ENCODE measurements at places on chromosomes 3 and 15.
A peak's percentile ranks its signal among the peaks of the same experiment; 100 is the strongest.

DNA sequence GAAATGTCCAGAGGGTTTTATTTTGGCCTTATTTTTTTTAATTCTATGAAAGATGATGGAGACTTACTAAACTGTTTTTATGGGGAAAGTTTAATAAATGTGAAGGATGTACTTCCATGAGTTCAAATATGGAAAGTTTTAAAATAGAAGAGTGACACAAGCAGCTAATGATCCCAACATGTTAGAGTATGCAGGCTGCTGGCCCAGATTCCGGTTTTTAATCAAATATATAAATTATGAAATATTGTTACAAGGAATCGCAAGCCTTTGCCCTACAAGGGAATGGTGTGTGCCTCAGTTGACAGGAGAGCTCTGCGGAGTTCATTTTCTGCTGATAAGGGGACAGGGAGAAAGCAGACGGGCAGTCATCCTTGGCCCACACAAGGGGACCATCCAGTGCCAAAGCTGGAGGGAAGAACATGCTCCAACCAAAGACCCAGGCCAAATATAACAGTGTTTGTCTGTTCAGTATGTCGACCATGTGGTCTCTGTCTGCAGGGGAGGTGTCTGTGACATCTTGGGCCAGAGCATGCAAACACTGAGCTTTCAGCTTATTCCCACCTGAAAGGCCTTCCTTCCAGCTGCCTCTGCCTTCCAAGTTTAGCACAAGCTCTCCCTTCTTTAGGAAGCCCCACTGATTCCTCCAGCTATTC, 69.8 kb downstream of the SSUH2 start:
- no peak for DNase-seq

DNA sequence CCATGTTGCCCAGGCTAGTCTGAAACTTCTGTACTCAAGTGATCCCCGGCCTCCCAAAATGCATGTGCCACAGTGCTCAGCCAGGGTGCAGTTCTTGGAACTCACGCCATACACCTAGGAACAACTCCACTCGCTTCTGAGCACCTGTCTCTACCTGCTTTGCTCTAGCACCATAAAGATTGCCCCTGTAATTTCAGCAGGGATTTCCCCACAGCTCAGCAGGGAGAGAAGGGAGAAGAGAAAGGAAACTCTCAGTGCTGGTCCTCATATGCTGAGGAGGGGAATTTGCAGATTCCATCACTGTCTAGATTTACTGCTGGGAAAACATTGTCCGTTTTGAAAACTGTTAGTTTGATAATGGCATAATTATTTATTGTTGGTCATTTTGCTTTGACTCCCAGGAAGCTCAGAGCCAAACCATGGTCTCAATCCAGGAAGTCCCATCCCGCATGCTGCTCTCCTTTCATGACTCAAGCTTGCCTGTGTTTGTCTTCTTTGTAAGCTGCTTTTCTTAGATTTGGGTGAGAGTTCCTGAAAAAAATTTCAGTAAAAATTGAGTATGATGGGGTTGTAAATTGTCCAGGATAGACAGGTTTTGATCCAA, 24.2 kb downstream of the TRIM71 start:
- DNase-seq = no peak

DNA sequence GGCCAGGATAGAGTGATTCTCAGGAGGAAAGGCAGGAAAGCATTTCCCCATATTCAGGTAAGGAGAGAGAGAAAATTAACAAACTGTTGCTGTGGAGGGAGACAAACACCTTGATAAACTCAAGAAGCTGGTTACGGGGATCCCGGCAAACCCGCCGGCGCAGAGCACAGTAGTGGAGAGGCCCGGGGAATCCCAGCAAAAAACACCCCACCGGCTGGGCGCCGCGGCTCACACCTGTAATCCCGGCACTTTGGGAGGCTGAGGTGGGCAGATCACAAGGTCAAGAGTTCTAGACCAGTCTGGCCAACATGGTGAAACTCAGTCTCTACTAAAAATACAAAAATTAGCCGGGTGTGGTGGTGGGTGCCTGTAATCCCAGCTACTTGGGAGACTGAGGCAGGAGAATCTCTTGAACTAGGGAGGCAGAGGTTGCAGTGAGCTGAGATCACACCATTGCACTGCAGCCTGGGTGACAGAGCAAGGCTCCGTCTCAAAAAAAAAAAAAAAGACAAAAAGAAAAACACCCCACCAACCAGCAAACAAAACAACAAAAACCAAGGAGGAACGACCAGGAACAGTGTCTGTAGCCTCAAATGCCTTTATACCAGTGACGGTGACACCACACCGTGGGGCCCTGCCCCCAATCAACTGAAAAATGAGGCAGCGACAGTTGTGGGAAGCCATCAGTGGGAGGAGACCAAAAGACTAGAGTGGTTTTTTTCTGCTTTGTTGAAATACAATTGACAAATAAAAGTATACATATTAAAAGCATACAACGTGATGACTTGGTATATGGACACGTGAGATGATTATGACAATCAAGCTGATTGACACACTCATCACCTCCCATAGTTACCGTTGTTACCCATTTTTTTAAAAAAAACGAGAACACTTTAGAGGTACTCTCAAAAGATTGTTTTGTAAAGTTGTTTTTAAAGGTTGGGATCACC, 40.2 kb upstream of the IDH2 start:
- DNase-seq = peak; percentile 48

- no peak for DNase-seq
Observed at GRCh38 chr3:93910097-93910496, 63.6 kb downstream of the PROS1 start.

- no peak for DNase-seq
Observed at GRCh38 chr3:168870892-168871291, 775.2 kb upstream of the GOLIM4 start.

DNA sequence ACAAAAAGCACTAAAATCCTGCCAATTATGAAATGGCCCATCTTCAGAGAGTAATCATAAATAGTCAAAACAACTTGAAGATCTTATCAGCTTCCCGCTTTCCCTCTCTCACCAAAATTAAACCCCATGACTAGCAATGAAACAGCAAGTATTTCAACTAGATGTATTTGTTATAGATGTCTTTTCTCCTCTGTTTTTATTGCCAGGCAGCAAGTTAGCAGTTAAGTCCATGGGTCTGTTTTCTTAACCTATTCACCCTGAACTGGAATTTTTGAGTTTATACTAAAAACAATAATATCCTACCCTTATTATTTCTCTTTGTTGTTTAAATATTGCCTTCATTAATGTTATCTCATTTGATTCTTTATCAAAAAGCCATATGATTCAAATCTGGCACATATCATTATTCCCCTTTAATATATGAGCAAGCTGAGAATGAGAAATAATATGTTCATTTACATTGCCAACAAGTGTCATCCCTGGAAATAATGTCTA, 23.3 kb downstream of the AQP9 start:
- DNase-seq = no peak

DNA sequence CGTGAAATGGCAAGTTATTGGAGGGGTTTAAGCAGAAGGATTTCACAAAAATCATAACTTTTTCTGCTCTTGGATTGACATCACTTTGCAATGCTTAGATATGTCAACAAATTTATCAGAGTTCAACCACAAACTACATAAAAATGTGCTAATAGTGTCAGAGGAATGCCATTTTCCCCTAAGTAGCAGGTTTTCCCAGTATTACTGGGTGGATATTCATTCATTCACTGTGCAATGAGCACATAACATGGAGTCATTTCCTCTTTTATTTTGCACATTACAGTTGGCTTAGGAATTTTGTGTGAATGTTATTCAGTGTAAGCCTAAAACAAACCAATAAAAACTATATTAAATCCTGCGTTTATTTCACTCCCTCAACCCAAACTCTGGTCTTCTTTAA, 537.3 kb upstream of the MCTP2 start:
- no peak for DNase-seq

DNA sequence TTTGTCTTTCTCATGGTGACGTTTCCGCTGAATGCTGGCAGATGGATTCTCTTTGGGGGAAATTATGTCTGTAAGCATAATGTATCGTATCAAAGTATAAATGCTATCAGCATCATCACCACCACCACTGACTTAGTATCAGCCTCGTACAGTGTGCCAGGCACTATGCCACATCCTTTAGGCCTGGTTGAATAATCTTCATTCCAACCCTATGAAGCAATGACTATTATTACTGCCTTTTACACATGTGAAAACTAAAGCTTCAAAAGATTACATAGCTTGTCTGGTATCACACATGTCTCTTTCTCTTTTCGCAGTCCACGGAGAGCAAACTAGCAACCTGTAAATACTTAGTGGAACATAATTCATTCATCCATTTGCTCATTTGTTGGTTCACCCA, 166.7 kb upstream of the PRICKLE2 start:
- no peak for DNase-seq

DNA sequence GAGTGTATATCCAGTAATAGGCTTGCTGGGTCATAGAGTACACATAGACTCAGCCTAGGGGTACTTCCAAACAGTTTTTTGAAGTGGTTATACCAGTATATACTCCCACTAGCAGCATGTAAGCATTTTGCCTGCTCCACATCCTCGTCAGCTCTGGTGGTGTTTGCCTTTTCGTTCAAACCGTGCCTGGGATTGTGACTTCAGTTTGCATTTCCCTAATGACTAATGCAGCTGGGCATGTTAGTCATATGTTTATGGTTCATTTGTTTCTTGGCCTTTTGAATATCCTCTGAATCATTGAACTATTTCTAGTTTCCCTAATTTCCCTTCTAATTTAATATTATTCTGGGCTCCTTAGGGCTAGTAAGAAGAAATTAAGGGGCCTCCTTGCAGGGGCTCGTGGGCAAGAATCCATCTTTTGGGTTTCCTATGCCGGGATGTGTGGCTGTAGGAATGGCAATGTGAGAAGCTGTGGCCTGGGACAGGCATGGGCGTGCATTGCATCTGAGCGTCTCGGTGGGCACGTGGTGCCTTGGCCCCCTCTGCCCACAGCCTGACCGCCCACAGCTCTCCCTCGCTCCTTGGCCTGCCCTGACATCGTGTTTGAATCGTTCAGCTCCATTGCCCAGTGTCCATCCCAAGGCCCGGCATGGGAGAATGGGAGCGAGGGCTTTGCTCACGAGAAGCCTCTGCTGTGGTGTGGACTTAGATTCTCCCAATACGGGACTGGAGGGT, 26.4 kb downstream of the FAH start:
- DNase-seq = peak; percentile 34

- no peak for DNase-seq
Observed at GRCh38 chr3:196800742-196801434, 61.2 kb downstream of the PAK2 start.

DNA sequence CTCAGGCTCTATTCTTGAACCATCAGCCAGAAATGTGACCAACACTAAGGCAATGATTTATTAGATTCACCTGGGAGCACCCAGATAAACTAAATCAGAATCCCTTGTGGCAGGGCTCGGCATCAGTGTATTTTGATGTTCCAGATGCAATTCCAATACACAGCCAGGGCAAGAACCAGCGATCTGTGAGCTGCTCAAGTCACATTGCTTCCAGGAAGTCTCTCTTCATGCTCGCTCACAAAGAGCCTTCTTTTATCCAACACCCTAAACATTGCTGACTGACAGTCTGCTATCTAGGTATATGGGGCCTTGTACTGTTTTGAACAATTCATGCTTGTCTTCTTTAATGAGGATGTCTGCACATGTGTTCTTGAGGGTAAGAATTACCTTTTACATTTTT, 40.9 kb upstream of the GOLGA8J start:
- no peak for DNase-seq

DNA sequence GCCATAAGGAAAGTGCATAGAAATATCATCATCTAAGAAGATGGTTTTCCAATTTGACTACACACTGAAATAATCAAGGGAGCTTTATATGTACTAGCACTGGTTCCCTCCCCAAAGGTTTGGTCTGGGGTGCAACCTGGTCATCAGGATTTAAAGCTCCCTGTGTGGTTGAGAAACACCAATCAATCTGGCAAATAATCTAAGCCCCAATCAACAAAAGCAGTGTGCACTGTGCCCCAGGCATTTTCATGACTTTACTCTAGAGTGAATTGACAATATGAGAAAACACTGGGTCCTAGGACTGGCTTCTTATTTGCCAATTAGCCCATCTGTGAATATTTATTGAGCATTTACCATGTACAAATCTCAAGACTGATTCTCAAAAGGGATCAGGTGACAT, 255.1 kb downstream of the MEIS2 start:
- no peak for DNase-seq

DNA sequence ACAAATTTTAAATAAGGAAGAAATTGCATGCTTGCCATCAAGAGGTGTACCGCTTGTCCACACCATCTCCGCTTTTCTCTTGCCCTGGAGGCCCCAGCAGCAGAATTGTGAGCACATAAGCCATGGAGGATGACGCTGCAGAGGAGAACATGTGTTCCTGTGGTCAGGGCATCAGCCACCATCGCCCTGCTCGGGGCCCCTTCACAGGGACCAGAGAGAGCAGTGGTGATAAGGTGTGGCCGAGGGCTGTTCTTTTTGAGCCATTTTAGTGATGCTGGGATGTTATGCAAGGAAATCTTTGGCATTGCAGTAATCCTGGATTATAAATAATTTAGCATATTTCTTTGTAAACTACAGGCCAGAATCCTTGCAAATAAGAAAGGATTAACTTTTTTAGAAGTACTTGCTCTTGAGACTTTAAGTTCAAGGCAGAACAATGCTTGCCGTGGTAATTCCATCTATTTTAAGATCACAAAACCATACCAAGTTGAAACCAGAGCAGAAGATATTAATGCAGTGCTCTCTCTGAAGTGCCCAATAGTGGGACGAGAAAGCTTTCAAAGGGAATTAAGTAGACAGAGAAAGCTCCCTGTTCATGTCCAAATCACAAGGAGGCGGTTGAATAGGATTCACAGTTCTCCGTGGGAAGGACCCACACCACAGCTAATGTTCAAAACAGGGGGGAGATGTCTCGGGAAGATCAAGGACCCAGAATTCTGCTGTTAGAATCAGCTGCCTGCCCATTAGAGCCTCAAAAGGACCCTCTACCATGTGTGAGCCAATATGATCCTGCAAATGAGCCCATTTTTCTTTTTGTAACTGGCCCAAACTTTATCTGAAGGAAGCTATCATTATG, 338.5 kb downstream of the RORA start:
- DNase-seq = no peak
